Fibroblast of the conjunctiva (primary cell): ENCODE measurements at places on chromosomes 1 and 21.

- no peak for DNase-seq
These were observed 36.5 kb downstream of the C1orf198 start for GRCh38 chr1:230831771-230832170.

GRCh38 chr1:19219451-19219850 is 9.4 kb upstream of the UBR4 start:
- no peak for DNase-seq

DNA sequence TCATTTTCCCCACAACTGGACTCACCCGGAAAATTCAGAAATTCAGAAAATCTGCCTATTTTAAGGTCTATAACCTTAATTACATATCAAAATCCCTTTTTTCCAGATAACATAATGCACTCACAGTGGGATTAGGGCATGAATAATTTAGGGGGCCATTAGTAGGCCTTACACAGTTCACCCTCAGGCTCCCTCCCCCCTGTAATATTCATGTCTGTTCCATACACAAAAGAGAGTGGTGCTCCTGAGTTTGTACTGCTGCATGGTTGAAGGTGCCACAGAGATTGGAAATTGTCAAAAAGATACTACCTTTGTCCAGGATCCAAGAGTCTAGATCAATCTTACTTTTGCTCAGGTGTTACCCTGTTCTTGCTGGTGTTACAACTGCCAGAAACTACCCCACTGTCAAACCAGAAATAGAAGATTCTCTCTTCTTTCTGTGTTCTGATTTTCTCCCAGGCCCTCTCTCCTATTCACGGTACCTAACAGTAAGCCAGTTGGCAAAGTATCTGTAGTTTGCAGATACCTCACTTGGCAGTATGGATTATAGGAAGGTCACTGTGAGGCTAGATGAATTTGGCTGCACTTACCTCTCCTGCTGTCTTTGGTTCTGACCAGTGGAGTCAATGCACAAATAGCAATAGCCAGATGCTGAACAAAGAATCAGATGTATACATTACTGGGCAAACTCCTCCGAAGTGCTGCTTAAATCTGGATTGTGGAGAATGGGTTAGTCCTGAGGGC is 53.2 kb downstream of the C1orf198 start:
- DNase-seq = no peak

- no peak for DNase-seq
These were observed 99.6 kb downstream of the CRB1 start for GRCh38 chr1:197367627-197368026.

- DNase-seq = no peak
These were observed 94.7 kb downstream of the PAPPA2 start for GRCh38 chr1:176557543-176558258.
